Fibroblast of lung (primary cell): ENCODE measurements at places on chromosomes 16 and 17. TPM values are rescaled to one million over a fixed set of nuclear protein-coding genes. Genes with fewer than 3 reads are reported as not detected.

- DNase-seq, result peak; percentile 31
These were observed 103.7 kb downstream of the GRIN2A start for GRCh38 chr16:10078541-10078949.

- DNase-seq, result no peak
These were observed 150.6 kb upstream of the ZFHX3 start for GRCh38 chr16:73198481-73198880.

DNA sequence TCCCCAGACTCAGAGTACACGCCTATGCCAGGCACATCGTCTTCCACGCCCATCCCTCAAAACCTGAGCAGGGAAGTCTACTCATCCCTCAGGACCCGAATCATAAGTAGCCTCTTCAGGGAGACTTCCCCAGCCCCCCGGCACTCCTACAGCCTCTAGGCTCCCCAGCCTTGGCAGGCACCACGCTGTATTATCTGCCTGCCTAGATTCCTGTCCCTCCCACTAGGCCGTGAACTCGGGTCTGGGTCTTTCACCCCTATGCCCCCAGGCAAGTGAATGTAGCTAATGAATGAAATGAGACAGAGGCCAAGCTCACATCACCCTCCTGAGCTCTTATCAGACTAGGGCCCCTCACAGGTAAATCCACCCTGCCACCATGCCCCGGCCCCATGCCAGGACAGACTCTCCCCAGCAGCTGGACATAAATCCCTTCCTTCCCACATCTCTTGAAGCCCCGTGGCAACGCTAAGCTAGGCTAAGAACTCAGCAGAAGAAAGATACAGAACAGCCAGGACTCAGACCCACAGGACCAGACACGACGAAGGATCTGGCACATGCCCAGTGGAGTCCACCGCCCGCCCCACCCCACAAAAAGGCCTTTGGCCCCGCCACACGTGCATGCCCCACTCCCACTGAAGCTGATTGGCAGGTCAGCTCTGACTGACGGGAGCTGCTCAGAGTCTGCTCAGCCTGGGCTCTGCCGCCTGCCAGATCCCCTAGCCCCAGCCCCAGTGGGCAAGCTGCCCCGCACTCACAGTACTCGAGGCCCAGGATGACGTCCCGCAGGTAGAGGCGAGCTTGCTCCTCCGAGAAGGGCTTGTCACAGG lies 13.0 kb downstream of the CAMKK1 start:
- no peak for DNase-seq

The KRT32 gene
- polyA plus RNA-seq, result 0.03 and 0.09 TPM in 2 replicates

The NPB gene
- 0.19 and 0.31 TPM in 2 replicates for polyA plus RNA-seq

The CMTM2 gene
- not detected in 2 replicates for polyA plus RNA-seq
